ENCODE measurements at places on chromosomes 2 and 18.

GRCh38 chr2:212076456-212076855 is 462.1 kb downstream of the ERBB4 start:
- no peak for DNase-seq

DNA sequence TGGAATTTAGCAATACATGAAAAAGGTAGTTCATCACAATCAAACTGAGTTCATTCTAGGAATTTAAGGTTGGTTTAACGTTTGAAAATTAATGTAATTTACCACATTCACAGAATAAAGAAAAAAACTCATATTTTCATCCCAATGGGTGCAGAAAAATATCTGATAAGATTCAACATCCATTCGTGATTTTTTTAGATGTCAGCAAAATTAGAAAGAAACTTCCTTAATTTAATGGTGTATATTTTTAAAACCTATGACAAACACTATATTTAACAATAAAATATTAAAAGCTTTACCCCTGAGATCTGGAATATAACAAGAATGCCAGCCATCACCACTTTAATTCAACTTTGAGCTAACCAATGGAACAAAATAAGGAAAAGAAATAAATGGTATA is 208.7 kb upstream of the CHAC2 start:
- DNase-seq: no peak

DNA sequence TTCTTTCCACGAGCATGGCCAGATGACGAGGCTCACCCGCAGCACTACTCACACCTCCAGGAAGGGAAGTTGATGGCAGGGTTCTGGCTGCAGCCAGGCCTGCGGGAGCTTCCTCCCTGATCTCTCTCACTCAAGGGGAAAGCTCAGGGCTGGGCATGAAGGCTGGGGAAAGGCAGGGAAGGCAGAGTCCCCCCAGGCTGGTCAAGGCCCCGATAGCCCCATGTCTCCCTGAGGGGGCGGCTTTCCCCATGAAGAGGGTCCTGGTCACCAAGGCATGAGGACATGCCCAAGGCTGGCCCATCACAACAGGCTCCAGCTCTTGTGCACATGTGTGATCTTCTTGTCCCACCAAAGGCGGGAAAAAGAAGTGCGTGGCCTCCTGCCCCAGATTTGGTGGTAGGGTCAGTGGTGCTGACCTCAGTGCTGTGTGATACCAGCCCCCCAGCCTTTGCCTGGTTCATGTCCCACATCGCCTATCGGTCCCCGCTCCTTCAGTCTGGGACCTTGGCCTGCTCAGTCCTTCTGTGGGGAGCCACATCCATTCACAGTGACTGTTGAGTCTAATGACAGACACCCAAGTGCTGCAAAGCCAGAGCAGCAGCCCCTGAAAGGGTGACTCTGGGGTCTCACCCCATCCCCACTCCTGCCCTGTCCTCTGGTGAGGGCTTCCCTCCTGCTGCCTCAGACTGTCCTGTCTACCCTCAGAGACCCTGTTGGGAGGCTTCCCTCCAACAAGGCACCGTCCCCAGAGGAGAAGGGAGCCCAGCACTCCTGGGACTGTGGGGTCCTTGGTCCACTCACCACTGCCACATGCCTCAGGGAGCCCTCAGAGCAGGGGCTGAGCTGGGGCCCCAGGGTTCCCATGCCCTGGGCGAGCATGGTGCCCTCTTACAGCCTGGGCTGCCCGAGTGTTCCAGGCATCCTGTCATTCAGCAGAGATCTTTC is 49.8 kb upstream of the ALPP start:
- DNase-seq: no peak

DNA sequence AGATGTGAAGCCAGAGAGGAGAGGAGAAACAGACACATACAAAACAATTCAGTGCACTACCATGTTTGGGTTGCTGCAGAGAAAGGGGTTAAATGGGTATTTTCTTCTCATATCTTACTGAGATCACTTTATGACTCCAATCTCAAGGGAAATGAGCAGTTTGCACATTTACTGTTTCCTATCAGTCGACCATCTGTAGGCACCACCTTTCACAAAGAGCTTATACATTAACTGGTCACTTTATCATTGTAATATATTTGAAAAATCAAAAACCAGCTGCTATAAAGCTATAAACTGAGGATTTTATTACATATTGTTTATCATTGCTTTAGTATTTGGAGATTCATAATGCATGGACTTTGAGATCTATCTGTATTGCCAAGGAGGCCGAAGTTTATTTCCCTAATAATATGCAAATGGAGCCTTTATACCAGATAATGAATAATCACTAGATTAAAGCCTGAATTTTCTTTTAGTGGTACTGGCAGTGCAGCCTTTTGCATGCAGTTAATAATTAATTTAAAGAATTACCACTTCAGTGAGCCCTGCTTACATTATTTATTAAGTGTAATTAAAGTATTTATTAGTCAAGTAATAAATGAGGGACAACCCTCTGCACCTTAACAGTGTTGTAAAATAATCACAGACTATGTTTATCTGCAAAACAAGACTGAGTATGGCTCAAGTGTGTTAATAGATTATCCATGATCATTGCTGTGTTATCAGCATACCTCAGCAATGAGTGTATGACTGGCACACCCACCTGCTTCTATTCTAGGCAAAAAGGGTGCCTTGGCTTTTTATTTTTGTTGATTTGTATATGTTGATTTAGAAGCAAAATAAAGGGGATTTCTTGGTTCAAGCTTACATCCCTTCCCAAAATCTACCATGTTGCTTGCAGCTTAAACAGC is 167.7 kb upstream of the SLC14A2 start:
- no peak for DNase-seq

GRCh38 chr2:130337735-130338325 is 4.9 kb upstream of the IMP4 start:
- DNase-seq: no peak

- no peak for DNase-seq
Measured at GRCh38 chr2:62868947-62869346, 163.4 kb downstream of the EHBP1 start.

DNA sequence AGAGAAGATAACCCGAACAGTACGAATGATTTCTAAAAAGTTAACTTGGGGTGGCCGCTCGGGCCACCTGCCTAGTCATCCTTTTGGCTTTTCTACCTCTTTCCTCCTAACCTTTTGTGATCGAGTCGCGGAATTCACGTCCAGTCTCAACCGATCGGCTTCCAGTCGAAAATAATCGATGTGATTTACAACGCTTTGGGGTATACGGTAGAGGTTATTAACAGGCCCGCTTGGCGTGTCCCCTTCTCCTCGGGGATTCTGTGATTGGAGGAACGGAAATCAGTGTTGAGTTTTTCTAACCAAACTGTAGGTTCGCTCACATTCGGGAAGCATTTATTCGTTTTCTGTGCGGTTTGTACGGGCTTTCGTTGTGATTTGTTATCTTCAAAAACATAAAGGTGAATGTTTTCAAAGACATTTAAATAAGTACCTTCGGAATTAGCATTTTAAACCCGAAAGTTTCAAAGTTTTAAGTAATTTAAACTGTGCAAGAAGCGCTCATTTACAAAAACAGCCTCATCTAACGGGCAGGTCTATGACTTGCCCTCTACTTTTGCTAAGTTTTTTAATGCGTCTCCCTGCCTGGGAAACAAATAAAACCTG is 588 bp upstream of the FOXI3 start:
- DNase-seq: no peak

GRCh38 chr2:169038338-169038757 is 7.2 kb upstream of the ABCB11 start:
- DNase-seq: no peak

DNA sequence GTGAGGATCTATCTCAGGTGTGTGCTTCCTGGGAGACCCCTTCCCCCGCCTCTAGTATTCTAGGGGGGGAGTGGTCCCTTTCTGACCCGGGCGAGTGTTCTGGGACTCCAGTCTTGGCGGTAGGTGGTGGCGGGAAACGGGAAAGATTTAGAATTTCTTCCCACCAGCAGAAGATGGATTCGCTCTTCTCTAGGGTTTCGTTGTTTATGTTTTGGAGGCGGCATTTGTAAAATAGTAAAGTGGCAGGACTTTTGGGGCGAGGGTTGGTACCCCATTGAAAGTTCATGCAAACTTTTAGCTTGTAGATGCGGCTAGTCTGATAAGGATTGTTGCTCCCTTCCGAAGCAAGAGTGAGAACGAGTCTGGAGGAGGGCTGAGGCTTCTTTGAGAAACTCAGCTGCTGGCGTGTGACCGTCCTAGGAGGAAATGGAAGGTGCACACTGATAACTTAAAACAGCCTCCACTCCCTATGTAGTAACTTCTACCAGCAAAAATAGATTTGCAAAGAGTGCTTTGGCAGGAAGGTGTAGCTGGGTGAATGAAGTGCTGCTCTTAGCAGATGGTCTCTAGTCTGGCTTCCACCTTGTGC is 412 bp downstream of the GPD2 start:
- no peak for DNase-seq

DNA sequence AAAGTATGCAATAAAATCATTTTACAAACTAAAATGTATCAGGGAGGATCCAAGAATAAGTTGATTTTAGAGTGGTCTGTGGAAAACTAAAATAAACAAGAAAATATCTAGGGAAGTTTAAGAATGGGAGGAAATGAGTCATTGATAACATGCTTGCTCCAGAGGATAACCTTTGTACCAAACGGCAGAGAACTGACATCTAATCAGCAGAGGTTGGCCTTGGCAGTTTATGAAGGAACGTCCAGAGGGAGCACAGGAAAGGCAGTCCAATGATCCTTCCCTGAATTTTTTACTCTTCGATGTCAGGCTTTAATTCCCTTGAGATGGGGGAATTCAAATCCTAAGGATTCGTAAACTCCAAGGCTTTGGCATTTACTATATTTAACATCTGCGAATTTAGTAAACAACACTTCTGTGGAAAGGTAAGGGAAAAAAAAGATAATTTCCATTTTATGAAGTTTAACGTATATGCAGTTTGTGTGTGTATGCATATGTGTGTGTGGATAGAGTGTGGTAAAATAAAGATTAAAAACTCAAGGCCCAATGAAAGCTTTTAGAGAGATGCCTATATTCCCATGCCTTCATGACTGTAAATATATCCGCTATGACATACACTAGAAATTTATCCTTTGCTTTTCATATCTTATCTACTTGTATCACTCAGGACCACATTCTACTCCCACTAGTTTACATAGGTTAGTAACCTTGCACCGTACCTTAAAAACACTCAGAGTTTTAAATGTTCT is 8.7 kb upstream of the INPP1 start:
- DNase-seq: no peak

DNA sequence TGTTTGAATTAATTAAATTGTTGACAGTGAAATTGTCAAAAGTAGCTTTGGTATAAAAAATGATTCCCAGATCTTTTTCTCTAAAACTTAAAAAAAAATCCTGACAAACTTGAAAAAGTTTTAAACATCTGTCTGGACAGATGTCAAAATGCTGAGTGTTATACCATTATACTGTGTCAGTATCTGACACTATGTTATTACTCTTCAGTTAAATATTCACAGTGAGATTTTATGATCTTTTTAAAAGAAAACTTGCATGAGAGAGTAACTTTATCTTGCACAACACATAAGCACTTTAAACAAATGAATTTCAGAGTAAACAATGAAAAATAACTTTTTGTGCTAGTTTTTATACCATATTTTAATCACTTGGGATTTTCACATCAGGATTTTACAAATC is 167.4 kb downstream of the MEIS1 start:
- no peak for DNase-seq

DNA sequence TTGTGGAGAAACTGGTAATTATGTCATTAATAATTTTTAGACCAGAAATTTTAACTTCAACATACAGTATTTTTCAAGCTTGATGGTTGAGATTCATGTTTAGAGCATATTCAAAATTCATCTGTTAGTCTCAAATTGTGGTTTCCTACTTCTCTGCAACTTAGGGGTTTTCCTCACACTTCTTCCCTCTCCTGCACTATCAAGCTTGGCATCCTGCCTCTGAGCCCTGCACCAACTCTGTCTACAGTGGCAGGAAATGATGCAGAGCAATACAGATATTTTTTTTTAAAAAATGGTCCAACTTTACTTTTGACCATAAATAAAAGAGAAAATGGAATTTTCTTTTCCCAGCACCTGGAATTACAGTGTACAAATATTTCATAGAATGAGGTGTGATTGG is 247.3 kb downstream of the NUP35 start:
- DNase-seq: no peak

- no peak for DNase-seq
Measured at GRCh38 chr18:11146238-11146946, 3.0 kb downstream of the PIEZO2 start.

- DNase-seq: no peak
Measured at GRCh38 chr2:238808761-238809160, 39.1 kb upstream of the TWIST2 start.

- peak; percentile 11 for DNase-seq
Measured at GRCh38 chr2:187349326-187349944, 98.6 kb downstream of the CALCRL start.

DNA sequence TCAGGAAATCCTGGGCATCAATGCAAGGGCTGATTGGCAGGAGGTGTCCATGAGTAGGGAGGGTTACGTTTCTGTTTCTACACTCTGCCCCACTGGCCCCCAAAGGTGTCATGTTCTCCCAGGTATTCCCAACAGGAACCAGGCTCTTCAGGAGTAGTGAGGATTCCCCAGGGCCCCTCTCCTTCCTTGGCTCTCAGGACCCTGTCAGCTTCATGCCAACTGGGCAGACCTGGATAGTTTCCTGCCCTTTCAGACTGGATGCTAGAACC is 480.6 kb upstream of the HS6ST1 start:
- no peak for DNase-seq

DNA sequence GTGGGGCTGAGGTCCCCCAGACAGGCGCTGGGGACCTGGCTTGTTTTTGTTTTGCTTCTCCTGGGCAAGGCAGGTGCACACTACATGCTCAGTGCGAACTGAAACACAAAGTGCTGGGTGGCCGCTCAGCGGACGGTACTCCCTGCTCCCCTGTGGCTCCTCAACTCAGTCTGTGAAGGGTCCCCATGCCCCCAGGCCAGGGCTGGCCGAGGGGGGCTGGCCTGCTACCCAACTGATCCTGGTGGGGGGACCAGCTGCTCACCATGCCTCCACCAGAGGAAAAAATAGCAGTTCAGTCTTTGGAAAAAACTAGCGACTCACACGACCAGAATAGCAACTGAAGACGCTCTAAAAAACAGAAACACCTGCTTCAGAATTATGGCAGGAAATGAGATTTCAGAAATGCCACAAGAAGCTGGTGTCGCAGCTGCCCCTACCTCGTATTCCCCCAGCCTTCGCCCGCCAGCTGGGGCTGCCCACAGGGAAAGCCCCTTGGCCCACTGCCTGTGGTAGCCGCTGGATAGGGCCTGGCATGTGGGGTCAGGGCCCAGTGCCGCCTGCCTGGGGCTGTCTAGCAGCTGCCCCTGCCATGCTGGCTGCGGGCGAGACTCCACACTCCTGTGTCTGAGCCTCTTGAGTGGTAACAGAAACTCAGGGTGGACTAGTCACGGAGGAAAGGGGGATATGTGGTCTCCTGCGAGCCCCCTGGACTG is 43.7 kb downstream of the MEX3C start:
- no peak for DNase-seq
